Hematopoietic multipotent progenitor cell treated with erythropoietin and hydrocortisone succinate and interleukin-3 and kit ligand, for 8 days (in vitro differentiated cells): ENCODE measurements at places on chromosomes 7 and 10.
A peak's percentile ranks its signal among the peaks of the same experiment; 100 is the strongest.

DNA sequence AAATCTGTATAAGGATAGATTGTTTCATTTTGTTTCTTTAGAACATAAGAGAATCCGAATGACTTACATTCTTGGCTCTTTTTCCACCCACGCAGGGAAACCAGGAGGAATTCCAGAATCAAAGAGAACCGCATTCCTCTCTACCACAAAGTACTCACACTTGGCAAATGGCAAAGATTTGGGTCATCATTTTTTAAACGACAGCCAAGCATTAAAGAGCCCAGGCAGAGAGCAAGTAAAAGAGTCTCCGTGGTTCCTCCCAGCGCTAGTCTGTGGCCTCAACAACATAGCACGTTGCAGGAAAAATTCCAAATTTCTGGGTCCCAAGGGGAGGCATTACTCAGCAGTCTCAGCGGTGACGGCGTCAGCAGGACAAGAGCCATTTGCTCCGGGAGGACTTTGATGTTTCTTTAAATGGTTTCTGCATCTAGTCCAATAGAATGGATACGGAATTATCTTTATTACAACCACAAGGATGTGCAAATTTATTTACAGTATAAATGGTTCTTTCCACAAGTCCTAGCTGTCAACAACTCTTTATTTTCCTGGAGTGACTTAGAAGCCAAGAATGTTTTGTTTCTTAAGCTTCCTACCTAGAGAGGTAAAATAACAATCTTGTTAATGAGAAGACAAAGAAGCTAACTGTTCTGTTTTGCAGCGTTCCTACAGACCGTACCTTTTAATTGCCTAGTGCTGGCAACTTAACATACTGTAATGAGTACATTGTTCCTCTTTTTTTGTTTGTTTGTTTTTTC is 232.5 kb downstream of the SKIDA1 start:
- no peak for DNase-seq

- no peak for DNase-seq
These were observed 146.2 kb downstream of the ICA1 start for GRCh38 chr7:8115547-8116402.

DNA sequence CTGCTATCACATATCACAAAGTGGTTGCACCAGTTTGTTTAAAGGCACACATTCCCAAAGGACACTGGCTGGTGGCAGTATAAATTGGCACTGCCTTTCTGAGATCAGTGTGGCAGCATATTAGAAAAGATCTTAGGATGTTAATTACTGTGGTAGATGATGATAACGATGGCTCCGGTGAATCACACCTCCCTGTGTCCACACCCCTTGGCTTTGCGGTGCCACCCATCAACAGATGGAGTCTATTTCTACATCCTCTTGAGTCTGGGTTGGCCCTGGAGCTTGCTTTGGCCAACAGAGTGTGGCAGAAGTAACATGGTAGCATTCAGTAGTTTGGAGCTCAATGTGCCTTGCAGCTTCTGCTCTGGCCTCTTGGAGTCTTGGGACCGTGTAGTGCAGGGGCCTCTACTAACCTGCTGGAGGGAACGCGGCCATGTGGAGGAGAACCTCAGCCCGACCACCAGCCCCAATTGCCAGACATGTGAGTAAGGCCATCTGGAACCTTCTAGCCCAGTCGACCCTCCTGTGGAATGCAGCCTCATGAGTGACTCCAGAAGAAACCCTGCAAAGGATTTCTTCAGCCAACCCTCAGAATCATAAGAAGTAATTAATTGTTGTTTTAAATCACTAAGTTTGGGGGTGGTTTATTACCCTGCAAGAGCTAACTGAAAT is 27.2 kb upstream of the PLEKHA1 start:
- DNase-seq, result no peak

- DNase-seq, result peak; percentile 35
These were observed 53.4 kb downstream of the CFAP58 start for GRCh38 chr10:104406715-104407650.

DNA sequence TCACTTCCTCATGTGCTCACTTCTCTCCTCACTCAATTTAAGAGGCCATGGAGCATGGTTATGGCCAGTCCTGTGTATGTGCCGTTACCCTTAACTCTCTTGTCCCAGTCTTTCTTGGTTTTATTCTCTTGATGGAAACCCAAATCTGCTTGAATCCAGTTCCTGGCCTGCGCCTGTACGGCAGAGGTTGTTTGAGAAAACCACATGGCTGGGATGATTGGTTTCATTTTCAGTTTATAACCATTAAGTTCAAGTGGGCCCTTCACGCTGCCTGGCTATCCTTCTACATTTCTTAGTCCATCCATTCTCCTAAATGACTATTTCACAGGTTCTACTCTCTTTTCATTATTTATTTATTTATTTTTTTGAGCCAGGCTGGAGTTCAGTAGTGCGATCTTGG is 1.6 kb upstream of the ZNF239 start:
- no peak for DNase-seq

GRCh38 chr10:11191678-11192077 is 174.0 kb downstream of the CELF2 start:
- no peak for DNase-seq

DNA sequence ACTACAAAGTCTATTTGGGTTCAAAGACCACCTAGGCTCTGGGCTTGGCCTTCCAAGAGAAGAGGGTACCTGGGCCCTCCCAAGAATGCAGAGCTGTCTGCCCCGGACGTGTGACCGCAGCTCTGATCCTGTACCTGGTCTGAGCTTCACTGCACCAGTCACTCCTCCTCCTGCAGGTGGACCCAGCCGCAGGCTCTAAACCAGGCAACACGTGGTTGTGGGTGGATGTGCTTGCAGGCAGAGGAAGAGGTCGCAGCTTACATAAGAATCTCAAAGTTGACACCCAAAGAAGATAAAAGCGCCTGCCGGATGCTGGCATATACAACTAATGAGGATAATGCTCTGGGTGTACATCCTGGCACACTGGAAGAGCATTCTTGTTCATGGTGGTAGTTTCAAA is 9.4 kb upstream of the PFKP start:
- DNase-seq, result no peak

- DNase-seq, result no peak
These were observed 19.6 kb downstream of the KNDC1 start for GRCh38 chr10:133179651-133180050.

- no peak for DNase-seq
These were observed 564.6 kb downstream of the KCNMA1 start for GRCh38 chr10:77072836-77073662.

DNA sequence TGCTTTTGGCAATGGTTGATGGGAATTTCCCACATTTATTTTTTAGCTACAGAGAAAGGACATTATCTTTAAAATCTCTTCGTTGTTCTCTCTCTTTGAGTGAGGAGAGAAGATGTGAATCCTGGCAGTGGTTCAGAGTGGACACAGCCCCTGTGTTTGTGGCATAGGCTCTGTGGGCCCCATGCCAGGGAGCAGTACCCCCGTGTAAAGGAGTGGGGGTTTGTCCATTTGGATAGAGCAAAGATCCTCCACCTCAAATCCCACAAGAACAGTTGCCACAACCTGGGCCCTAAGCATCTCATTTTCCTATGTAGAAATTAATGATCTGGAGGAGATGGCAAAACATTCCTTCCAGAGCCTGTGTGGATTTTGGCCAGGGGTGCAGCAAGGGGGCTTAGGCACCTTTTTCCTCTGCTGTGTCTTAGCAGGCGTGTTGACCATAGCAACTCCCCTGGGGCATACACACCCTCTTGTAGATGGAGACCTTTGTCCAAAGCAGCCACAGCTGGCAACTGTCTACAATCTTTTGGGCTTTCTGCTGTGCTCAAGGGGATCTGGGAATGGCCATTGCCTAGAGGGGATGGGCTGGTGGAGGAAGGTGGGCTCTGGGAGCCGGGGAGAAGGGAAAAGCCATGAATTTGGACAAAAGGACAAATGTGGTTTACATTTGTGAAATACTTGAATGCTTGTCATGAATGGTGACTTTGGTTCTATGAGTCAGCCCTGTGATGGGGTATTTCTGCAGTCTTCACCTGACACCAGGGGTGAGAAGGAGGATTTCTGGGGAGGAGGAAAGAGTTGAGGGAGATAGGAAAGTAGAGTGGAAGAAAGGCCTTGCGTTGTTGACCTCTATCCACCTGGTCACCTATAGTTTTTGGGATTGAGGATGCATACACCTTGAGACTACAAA is 92.0 kb downstream of the TCF7L2 start:
- DNase-seq, result no peak

DNA sequence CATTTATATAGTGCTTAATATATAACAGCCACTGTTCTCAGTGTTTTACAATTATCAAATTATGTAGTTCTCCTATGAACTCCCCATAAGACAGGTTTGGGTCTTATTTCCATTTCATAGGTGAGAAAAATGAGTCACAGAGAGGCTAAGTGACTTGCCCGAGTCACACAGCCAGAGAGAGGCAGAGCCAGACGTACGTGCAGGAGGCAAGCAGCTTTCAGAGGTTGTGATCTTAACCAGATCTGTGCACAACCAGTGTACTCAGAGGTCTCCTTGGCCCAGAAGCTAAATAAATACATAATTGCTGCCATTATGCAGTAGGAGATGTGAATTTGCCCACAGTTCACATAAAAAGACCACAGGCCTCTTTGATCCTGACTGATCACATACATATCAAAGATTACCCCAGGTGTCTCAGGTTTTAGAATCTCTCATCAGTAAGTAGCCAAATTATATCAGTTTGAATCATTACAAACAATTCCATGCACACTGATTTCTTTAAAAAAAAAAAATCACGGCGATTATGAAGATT is 304.7 kb upstream of the AOAH start:
- no peak for DNase-seq

- no peak for DNase-seq
These were observed 72.5 kb upstream of the HGF start for GRCh38 chr7:81842361-81842760.

DNA sequence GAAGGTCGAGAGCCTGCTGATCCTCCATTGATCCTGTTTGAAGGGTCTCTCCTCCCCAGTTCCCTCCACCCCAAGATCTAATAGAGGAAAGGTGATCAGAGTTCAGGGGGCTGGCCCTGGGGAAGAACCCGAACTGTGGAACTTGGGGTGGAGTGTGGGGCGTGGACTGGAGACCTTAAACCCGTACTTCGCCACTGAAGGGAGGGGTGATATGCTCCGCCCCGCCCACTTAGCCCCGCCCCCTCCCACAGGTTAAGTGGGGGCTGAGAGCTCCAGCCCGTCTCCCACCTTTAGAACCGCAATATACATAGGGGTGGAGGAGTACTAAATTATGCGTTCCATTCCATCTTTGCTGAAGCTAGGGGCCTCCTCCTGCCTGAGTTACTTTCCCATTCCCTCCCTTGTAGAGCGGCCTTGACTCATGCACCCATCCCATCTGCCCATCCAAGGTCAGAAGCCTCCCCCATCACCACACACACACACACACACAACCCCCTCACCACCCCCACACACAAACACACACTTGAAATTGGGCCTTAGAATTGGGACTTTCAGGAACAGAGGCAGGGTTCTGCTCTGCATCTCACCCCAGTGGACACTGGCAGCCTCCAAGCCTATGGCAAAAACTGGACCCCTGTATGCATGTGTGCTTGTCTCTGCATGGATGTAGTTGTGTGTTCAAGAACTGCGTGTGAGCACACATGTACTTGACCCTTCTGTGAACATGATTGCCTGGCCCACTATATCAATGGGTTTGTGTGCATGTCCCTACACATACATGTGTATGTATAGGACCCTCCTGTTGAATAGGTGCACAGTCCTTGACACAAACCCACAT is 991 bp downstream of the SEMA4G start:
- DNase-seq, result peak; percentile 34

- DNase-seq, result no peak
These were observed 43.6 kb downstream of the TSPAN15 start for GRCh38 chr10:69494626-69495558.

GRCh38 chr7:158133057-158133456 is 454.6 kb downstream of the PTPRN2 start:
- no peak for DNase-seq

- DNase-seq, result no peak
These were observed 17.1 kb downstream of the STEAP4 start for GRCh38 chr7:88289564-88290025.

DNA sequence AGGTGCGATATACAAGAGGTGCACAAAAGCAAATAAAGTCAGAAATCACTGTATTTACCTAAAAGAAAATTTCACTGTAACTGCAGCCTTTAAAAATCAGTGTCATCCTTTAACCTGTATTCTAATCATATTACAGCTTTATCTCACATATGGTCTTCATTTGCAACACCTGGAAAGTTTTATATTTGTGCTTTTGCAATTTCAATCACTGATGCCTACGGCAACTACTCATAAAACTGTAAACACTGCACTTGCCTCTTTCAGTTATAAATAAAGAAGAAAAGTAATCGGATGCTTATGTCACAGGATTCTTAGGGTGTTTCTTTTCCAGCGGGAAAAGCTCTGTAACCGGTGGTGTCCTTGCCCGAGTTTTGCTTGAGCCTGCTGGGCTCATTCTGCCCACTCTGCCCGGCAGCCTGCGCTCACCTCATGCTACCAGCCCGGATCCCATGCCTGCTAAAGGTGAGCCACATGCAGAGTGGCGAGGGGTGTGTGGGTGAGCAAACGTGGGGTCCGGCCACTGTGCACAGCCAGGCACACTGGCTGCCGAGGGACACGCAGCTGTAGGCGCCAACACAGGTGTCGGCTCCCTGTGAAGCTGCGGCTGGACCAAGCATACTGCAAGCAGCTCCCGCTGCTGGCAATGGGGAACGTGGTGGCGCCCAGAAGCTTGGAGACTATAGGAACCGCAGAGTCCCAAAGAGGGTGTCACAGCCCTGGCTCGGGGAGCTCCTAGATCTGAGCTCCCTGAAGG is 56.3 kb upstream of the ABCB5 start:
- no peak for DNase-seq

- DNase-seq, result no peak
These were observed 27.1 kb downstream of the KLF6 start for GRCh38 chr10:3757638-3758490.

DNA sequence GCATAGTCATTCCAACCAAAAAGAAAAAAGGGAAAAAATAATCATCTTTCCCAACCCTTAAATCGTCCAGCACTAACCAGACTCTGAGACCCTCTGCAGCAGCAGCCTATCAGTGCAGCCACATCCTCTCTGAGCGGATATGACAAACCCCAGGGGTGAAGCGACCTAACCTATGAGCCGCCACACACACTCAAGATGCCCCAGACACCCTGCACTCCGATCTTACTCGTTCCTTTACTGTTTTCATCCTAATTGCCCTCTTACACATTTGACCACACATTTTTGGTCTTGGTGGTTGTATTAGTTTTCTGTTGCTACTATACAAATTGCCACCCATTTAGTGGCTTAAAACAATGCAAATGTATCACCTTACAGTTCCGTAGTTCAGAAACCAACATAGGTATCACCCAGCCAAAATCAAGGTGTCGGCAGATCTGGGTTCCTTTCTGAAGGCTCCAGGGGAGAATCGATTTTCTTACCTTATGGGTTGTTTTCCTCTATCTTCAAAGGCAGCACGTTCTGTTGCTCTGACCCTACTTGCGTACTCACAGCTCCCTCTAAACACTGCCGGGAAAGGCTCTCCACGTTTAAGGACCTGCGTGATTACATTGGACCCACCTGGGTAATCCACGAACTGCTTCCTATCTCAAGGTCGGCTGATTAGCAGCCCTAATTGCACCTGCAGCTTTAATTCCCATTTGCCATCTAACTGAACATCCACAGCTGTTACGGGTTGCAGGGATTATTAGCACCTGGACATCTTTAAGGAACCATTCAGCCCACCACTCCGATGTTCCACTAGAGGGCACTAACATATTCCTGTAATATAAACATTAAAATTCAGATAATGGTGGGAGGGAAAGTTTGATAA is 37.3 kb upstream of the PRSS1 start:
- peak; percentile 43 for DNase-seq

GRCh38 chr7:98777051-98777450 is 92.8 kb downstream of the TMEM130 start:
- no peak for DNase-seq

GRCh38 chr7:127888825-127889224 is 142.4 kb downstream of the LRRC4 start:
- no peak for DNase-seq

GRCh38 chr10:27661514-27662286 is 83.9 kb downstream of the MKX start:
- DNase-seq, result no peak
